Right cardiac atrium (tissue), 5 donors: ENCODE measurements at places on chromosomes 4 and X. TPM values are rescaled to one million over a fixed set of nuclear protein-coding genes. Genes with fewer than 3 reads are reported as not detected.

The CTAG1A gene
- not detected for total RNA-seq

The SPANXD gene
- not detected for total RNA-seq

The GIMD1 gene
- not detected for total RNA-seq

The GYPE gene
- 1.7 TPM for total RNA-seq

The CT55 gene
- not detected for total RNA-seq

The PABPC4L gene
- total RNA-seq = 4.0 TPM

The LONRF3 gene
- 5.5 TPM for total RNA-seq

The USP17L17 gene
- total RNA-seq = not detected

The TLR1 gene
- 7.1 TPM for total RNA-seq

The ERCC6L gene
- total RNA-seq = 0.11 TPM

The PNMA6F gene
- not detected for total RNA-seq

The LETM1 gene
- 36.2 TPM for total RNA-seq

The NHSL2 gene
- total RNA-seq = 6.6 TPM

The SEC31A gene
- 130 TPM for total RNA-seq

The SERTM2 gene
- not detected for total RNA-seq

- DNase-seq = no peak
Measured at GRCh38 chr4:81589262-81589661, 117.6 kb upstream of the RASGEF1B start.

DNA sequence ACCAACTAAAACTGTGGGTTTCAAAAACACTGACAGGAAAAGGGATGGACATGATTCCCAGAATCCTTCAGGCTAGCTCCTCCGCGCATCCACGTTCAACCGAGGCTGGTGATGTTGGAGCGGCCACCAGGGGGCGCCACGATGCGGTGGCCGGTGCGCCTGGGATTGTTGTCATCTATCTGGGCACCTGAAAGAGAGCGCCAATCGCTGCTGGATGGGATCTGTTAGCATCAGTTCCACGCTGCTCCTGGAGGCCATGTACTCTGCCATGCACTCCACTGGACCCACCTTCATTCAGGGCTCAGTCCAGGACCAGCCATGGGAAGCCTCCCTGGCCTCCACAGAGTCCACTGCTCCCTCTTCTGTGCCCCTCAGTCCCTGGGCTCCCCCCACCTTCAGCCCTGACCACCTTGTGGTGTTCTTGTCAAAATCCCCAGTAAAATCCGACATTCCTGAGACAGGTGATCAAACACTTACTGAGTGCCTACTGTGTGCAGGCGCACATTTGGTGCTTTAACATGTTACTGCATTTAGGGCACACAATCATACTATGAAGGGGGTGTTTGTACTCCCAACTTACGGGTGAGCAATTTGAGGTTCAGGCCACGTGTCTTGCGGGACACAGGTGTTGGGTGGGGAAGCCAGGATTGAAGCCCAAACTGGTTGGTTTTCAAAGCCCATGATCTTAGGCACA lies 71.1 kb downstream of the CRMP1 start:
- DNase-seq = no peak

DNA sequence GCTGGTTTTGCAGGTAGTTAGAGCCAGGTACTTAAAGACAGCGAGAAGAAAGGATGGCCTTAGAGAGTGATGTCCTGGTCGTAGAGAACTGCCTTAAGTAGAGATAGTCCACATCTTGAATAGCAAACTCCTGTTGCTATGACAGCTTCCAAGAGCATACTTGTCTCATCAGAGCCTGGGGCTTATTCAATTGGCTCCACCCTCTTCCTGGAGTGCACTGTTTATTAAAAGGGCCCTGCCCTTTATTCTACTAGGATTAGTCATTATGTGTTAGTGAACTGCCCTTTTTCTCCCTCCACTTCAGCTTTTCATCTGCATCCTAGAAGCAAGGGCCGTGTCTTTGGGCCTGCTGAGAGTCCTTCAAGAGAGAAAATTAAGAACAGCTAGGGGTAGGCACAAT lies 94.5 kb upstream of the EOLA2 start:
- DNase-seq = no peak

GRCh38 chr4:151541389-151542071 lies 132.6 kb downstream of the FHIP1A start:
- DNase-seq = no peak

- no peak for DNase-seq
Measured at GRCh38 chr4:10655968-10656367, 28.6 kb downstream of the CLNK start.

DNA sequence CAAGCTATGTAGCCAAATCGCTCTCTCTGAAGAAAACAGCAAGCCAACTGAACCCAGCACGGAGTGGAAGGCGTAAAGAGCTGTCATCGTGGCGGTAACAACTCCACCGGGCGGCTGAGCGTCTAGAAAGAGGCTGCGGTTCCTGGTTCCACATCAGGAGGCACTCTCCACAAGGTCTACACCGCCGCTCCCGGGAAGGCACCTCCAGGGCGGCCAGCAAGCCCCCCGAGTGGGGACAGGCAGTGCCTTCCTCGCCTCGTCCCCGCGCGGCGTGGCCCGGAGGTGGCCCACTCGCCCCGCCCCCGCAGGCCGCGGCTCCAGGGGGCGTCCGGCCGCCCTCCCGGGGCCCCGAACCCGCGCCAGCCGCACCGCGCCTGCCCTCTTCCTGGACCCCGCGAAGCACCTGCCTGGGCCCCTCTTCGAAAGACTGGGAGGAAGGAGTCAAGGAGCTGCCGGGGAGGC lies 755 bp downstream of the KLHL8 start:
- peak; percentile 83 for DNase-seq

GRCh38 chr4:145822581-145822980 lies 116.0 kb downstream of the ZNF827 start:
- DNase-seq = no peak

DNA sequence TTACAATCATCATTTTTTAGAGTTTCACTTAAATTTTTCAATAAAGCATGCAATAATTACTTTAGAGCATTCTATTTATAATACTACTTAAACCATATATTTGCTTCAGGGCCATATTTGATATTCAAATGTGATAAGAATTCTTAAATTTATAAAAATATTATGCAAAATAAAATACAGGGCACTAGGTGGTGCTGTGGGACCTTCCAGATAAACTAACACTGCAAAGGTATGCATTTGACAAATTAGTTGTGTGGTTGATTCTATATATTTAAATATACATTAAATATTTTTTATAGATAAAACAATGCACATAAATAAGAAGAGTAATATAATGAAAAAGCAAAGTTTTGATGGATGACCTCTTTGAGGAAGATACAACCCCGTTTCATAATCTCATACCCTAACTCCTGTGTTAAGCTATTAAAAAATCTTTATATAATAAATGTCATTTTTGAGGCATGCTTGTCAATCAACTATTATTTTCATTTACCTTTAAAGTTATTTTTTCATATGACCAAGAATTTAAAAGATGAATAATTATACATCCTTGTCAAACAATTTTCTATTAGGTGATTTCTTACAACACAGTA lies 128.4 kb downstream of the REELD1 start:
- no peak for DNase-seq

GRCh38 chrX:12894074-12895030 lies 12.1 kb upstream of the TLR8 start:
- DNase-seq = no peak

- DNase-seq = no peak
Measured at GRCh38 chr4:128477540-128477939, 189.9 kb upstream of the PGRMC2 start.

DNA sequence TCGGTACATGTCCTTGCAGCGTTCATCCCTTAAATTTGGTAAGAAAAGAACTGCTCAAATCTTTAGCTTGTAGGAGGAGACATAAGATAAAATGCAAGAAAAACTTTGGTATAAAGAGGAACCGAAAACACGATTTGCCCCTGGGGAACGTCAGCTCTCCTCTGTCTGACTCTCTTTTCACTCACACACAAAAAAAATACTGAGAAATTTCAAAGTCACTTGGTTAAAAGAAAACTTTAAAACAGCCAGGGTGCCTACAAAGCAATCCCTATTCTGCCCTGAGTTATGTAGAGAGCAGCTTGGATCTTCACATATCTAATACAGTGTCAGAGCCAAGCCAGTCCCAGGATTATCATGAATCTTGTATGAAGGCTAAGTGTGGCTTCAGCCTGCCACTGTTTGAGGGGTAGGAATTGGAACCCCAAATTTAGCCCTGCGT lies 248.5 kb upstream of the CXXC4 start:
- DNase-seq = no peak

- DNase-seq = no peak
Measured at GRCh38 chr4:23279377-23279986, 586.7 kb downstream of the GBA3 start.

DNA sequence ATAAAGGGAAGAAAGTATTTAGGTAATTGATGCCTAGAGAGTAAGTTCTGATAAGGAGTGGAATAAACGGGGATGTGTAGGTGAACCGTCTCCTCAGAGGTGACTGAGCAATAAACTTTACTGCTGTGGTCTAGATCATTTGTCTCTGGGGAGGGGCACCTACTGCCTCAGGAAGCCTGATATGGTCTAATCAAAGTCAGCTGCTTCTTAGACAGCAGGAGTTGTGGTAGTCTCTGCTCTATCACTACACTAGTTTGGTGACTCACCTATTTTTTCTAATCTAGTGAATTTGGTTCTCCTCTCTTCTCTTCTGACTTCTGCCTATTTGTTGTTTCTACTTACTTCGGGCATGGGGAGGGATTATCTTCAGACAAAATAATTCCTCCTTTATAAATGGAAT lies 95.1 kb upstream of the STIM2 start:
- DNase-seq = no peak

- DNase-seq = no peak
Measured at GRCh38 chr4:150173982-150174398, 95.7 kb downstream of the DCLK2 start.

DNA sequence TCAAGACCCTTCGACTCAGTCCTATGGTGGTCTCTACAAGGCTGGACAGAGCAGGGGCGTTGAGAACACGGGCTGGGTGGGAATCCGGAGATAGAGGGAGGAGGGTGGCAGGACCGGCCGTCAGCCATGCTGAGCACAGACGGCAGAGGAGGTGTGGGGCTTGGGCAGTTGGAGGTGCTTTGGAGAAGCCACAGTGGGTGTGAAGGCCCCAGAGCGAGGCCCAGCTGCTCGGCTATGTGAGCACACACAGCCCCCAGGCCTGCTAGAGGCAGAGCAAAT lies 4.2 kb downstream of the PDE6B start:
- no peak for DNase-seq

GRCh38 chrX:112643721-112644120 lies 36.0 kb downstream of the LHFPL1 start:
- DNase-seq = no peak

GRCh38 chr4:105179539-105180401 lies 33.1 kb downstream of the TET2 start:
- DNase-seq = no peak

- DNase-seq = no peak
Measured at GRCh38 chr4:185099940-185100339, 43.1 kb upstream of the SLC25A4 start.
